ENCODE measurements at places on chromosomes 11 and 22.
A peak's percentile ranks its signal among the peaks of the same experiment; 100 is the strongest.

- no peak for DNase-seq
Observed at GRCh38 chr11:46534711-46535110, 59.1 kb downstream of the AMBRA1 start.

GRCh38 chr11:2348986-2349385, 28.1 kb upstream of the CD81 start:
- no peak for DNase-seq

DNA sequence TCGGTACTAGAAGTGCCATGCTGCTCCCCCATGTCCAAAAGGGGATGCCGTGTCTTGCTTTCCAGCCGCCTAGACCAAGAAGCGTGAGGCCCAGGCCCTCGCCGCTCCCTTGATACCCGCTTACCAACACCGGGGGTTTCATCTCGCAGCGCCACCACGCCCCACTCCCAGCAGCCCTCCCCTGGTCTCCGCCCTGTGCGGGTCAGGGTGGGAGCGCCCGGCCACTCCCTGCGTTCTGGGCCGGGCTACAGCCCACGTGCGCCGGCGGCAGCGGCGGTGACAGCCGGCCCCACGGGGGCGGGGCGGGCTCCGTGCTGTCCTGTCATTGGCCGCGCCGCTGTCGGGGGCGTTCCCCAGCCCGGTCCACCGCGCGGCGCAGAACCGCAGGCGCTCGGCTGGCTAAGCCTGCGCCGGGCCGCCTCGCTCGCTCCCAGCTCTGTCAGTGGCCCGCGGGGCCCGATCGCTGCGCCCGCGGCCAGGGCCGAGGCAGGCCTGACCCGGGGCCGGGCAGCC, at the start of gene MICAL2:
MICAL2 (plus strand) TSS at position 390 of the 513 bp plus-strand sequence. CDS start 51,566 bp downstream, outside the sequence.
- DNase-seq = peak; percentile 65

DNA sequence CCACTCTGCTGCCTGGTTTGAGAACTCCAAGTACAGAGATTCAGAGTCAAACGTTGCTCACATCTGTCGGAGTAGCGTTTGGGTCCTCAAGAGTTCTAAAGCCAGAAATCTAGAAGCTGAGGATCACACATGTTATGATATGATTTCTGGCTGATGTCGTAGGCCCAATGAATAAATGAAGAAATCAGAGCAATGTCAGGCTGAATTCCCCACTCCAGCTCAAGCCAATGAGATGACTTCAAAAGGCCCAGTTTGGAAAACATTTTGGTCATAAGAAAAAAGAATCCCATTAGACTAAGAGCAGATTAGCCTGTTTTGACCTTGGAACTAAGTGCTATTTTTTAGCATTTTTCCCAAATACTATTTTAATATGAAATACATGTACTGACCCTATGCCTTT, 106.7 kb downstream of the ETS1 start:
- no peak for DNase-seq

- DNase-seq = no peak
Observed at GRCh38 chr11:35500744-35501143, 24.7 kb downstream of the PAMR1 start.

- DNase-seq = no peak
Observed at GRCh38 chr11:67584205-67584880, 731 bp downstream of the GSTP1 start.

GRCh38 chr11:18588297-18589252, at the start of gene UEVLD:
TSS of gene UEVLD (minus strand) at chr11:18588734. CDS start at chr11:18588654, 80 bp downstream.
- peak; percentile 32 for DNase-seq

DNA sequence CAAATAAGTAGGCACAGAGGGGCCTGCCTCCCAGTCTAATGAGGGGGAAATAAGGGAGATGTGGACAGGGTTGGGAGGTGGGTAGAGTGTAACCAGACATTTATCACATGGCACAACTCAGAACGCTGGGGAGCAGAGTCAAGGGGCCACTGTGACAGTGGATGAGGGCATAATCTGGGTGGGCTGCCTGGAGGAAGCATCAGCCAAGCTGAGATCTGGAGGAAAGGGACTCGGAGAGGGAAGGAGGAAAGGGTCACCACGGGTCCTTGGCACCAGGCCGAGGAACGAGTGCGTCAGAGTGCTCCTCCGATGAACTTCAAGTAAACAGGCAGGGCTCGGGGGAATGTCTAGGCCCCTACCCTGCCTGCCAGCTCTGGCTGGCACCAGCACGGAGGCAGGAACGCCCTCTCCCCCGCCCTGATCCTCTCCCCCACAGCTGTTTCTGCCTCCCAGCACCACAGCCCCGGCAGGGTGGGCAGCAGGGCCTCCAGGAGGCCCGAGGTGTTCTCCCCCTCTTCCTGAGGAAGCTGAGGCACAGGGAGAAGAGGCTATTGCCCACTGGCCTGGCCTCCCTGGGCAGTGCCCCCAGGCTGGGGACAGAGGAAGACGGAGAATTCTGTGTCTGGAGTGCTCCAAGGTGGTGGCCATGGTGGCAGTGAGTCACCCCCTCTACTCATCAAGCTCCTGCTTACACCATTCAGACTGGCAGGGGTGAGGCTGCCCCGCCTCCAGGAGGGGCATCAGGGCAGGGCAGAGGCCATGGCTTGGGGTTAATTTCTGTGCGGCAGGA, 4.2 kb downstream of the ALDH3B1 start:
- no peak for DNase-seq

- no peak for DNase-seq
Observed at GRCh38 chr22:20825624-20826023, 33.0 kb downstream of the PI4KA start.

DNA sequence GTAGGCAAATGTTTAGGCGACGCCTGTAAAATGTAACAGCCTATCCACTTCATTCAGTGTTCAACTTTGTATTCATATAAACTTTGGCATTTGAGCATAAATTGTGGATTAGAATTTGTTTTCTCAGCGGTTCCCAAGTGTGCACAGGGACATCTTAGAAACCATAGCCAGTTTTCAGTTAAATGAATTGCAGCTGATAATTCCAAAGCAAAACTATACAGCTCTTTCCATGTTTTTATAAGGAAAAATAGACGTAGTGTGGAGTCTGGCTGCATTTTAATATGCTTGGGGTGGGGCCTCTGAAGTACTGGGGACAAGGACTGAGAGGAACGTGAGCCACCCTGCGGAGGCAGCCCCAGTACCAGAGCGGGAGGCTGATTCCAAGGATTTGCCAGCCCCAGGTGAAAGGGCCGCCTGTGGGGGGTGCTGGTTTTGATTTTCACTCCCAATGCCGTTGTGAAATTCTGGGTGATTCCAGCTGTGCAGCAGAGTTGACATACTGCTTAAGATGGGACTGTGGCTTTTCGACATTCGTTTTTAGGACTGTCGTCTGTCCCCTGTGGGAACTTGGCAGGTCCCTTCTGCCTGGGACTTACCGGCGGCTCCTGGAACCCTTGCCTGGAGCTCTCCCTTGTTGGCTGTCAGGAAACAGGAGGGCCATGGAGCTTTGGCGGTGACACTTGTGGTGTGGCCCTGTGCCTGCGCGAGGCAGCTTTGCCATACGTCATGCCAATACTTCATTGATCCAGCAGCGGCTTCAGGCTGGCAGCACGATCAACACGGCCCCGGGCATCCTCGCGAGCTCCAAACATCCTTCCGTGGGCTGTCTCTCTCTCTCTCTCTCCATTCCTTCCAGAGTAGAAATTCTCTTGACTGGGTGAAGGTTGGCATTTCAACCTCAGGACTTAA, 370.9 kb downstream of the TBC1D22A start:
- DNase-seq = no peak

DNA sequence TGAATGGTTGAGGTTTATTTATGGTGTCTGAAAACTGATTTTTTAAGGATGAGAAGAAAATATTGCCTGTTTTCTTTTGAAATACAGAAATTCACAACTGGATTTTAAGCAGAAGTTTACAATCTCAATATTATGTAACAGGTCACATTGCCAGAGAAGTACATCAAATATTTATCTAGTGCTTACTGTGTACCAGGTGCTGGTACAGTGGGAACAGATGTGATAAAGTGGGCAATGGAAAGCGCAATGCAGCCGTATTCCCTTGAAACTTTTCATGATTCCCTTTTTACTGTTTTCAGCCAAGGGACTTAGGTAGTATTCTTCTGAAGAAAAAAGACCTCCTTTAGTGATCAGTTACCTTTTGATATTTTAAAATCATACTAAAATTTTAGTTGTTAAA, 49.6 kb downstream of the TTC17 start:
- DNase-seq = no peak

DNA sequence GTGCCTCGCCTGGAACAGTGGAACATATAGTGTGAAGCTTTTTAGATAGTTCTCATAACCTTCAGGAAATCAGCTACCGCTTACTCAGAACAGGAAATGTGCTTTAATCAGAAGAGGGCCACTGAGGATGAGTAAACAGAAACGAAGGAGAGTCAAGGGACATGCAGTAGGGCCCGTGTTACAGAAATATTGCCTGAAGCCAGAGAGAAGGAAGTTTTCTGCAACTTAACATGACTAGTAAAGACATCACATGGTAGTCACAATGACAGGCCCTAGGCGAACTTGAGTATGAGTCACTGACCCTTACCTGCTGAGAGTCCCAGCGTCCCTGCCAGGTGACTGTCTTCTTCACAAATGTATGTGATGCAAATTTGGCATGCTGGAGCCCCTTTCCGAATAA, 39.4 kb downstream of the CARD18 start:
- no peak for DNase-seq

DNA sequence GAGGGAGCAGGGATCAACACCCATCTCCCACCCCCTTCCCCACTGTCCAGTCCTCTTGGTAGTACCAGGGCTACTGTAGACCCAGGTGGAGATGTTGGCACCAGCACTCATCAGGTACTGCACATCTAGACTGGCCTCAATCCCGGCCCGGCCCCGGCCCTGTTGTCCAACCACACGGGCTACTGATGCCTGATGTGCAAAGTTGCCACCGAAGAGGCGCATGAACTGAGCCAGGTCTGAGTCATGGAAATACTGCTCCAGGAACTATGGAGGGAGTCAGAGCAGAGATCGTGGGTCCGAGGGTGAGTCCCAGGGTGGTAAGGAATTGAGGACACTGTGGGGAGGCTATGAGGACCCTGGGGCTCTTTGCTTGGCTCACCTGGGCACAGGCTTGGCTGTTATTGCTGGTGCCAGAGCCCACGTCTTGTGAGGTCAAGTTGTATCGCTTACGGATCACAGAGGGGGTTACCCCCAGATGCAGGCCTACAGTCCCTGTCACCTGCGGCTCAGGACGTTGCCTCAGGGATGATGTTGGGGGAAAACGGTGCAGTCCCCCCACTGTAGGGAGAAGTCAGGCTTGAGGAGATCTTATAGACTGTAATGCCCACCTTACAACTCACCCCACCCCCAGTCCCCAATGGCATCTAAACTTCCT, 2.5 kb downstream of the TPP1 start:
- no peak for DNase-seq

- no peak for DNase-seq
Observed at GRCh38 chr11:91817996-91818395, 406.6 kb upstream of the FAT3 start.

- no peak for DNase-seq
Observed at GRCh38 chr11:31870609-31871309, 59.6 kb upstream of the PAX6 start.

DNA sequence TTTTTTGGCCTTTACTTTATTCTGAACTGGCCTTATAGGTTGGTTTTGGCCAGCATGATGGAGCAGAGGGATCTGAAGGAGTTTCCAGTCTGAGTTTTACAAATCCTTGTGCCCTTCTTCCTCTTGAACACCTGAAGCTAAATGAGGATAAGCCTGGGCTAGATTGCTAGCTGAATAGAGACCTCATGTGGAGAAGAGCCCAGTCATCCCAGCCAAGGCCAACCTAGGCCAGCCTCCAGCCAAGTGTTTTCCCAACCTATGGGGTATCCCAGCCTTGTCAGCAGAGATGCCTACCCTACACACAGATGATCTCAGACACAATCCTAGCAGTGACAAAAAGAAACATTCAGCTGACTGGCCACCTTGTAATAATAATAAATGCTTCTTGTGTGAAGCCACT, 966 bp upstream of the CASP12 start:
- no peak for DNase-seq

- no peak for DNase-seq
Observed at GRCh38 chr11:2738551-2739431, 39.0 kb upstream of the KCNQ1OT1 start.

DNA sequence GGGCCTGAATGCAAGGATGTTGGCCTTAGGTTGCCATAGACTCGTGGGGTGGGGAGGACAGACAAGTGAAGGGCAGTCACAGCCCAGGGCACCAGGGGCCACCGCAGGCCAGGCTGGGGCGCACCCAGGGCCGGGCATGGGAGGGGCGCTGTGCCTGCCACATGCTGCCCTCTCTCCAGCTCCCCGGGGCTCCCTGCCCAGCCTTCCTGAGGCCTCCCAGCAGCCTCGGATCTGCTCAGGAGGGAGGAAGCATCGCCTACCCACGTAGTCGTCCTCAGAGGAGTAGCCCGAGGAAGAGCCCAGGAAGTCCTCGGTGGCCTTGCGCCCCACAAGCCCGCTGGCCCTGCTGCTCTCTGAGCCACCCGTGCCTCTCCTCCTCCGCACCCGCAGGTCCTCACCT, 5.2 kb downstream of the SUN2 start:
- DNase-seq = no peak

- DNase-seq = no peak
Observed at GRCh38 chr11:492427-493226, 14.4 kb downstream of the RNH1 start.

DNA sequence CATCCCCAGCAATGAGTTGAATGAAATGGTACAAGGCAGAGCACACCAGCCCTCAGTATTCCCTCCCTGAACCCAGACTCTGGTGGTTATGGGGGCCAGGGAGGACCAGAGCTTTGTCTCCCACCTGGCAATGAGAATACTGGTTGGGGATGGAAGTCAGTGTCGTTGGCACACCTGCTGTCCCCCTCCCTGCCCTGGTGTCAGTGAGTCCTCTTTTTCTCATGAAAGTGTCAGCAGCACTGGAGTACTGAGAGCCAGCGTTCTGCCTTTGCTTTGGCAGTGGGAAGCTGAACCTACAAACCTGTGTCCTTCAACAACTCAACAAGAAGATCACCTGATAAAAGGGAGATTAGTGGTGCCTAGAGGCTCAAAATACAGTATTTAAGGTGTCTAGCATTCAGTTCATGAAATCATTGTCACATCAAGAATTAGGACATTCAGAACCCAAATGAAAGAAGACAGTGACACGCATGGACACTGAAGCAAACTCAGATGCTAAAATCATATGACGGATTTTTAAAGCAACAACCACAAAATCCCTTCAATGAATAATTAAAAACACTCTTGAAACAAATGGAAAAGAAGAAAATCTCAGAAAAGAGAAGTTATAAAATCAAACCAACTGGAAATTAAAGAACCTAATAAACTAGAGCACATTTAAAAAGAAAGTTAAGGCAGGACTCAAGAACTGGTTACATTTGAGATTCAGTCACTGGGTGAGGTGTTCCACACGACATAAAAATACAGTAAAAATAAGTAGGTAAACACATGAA, 77.5 kb upstream of the VPREB1 start:
- no peak for DNase-seq

DNA sequence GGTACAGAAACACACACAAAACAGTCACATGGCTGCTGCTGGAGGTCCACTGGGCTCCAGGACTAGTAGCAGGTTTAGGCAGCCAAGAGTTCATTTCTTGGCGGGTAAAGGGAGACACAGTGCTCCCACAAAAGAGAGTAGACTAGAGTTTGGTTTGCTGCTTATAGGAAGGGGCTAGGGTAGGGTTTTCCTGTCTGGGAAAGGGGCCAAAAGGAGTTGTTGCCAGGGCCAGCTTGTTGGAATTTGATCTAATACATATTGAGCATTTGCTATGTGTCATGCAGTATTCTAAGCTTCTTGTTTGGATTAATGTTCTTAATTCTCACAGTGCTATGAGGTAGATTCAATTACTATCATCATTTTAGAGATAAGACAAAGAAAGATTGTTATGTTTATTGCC, 195.1 kb upstream of the PLET1 start:
- DNase-seq = no peak

GRCh38 chr11:6124245-6124644, 16.8 kb downstream of the OR56B4 start:
- no peak for DNase-seq

GRCh38 chr11:78145511-78146025, 6.1 kb upstream of the ALG8 start:
- no peak for DNase-seq
